ENCODE measurements at places on chromosomes 3 and 15.

DNA sequence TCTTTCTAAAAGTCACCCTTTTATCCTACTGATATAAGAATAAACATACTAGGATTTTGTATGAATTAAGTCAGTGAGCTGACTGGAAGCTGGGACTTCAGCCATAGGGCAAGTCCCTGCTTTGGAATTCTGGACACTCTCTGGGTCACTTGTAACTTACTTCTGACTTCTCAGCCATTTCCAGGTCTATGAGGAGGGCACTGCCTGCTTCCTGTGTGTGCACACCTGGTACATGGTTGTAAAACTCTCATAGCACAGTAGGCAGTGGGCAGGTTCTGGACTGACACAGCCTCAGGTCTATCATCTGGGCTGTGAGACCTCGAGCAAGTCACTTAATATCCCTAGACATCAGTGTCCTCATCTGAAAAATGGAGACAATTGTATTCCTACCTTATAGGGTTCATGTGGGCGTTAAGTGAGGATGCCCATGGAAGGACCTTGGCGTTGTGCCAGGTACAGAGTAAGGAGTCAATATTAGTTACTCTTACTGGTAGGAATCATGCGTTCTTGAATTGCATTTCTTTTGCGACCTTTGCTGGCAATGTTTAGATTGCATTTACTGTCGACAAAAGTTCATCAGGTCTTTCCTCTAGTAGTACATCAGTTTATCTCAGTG is 27.5 kb upstream of the TGM5 start:
- DNase-seq, result no peak

DNA sequence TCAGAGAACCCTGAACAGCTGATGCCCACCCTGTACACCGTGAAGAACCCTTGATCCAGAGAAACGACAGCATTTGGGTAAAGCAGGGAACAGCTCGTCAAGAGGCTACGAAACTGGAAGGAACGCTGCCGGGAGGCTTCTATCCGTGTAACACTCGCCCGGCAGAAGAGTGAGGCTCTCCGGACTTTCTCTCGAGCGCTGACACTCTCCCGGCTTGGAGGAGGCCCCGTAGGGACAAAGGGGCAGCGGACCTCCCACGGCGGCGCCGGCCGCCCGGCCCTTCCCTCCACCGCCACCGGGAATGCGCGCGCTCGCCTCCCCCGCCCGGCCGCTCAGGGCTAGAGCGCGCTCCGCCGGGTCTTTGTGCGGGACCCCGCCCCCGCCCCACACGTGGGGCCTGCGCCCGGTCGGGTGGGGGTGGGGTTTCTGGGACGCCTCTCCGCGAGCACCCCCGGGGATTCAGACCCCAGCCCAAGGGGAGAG is 1.7 kb downstream of the HYAL2 start:
- no peak for DNase-seq

GRCh38 chr3:174495311-174495710 is 363.8 kb upstream of the NAALADL2 start:
- DNase-seq, result no peak

DNA sequence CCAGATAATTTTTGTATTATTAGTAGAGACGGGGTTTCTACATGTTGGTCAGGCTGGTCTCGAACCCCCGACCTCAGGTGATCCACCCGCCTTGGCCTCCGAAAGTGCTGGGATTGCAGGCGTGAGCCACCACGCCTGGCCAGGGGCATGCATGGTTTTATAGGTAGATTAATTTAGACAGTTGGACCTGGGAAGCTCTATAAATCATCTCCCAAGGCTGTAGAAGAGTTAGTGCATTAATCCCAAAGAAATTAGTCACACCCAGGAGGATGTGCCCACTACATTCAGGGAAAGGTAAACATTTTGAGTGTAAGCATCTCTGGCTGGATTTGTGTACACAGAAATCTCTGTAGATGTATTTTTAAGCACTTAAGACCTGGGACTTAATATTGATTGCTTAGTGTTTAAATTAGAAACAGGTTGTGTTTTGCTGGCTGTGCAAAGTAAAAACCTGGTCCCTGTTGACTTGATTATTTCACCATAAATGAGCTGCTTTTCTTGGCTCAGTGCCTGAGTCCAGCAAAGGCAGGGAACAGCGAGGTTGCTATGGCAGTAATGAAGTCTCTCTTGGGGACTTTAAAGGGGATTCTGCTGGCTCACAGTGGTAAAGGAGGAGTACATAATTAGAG is 19.2 kb downstream of the EXOSC7 start:
- DNase-seq, result no peak

DNA sequence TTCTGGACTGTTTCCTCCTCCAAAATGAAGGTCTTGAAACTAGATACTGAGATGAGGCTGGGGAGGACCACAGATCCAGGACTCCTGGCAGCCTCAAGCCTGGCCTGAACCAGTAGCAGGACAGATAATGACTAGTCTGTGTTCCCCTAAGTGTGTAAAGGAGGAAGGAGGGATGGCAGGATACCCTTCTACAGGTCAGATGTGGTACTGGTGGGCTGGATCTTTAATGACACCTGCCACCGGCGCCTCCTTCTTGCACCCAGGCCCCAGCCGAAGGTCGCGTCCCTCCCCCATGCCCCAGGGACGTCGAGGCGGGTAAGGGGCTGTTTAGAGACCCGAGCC is 556 bp downstream of the USP19 start:
- DNase-seq, result no peak

DNA sequence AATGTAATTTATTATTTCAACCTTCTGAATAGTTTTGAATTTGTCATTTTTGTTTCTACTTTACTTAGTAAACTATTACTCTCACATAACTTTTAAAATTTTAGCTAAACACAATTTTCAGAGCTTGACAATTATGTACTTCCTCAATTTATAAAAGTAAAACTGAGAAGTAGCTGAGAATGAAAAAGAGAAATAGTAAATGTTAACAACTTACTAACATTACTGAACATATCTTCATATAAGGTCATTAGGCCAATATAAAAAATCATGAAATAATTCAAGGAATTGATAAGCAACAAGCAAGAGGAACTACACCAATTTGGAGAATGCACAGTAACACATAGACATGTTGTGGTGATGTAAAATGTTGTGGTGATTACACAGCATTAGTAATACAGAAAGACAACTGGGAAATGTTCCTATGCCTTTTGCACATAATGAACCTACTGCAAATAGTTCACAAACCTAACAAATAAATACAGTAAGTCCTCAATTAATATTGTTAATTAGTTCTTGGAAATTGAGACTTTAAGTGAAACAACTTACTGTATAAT is 137.9 kb downstream of the CBLB start:
- no peak for DNase-seq

- no peak for DNase-seq
Observed at GRCh38 chr15:37093480-37094332, 6.6 kb downstream of the MEIS2 start.

- peak; percentile 2 for DNase-seq
Observed at GRCh38 chr15:57340682-57341259, 35.5 kb upstream of the CGNL1 start.

DNA sequence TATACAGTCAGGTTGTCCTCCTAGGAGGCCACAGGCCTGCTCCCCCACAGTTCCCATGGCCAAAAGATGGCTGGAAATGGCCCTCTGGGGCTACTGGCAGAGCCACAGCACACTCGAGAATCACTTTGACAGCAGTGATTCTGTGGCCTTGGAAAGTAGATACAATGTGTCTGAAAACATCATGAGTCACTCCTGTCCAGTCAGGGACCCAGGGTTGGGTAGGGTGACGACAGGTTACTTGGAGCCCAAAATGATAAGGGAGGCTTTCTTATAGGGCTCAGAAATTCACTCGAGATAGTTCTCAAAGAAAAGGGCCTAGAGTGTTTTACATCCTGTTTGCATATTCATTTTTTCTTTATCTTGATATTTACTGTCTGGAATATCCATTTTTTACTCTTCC is 24.3 kb downstream of the MRPS25 start:
- DNase-seq, result no peak

DNA sequence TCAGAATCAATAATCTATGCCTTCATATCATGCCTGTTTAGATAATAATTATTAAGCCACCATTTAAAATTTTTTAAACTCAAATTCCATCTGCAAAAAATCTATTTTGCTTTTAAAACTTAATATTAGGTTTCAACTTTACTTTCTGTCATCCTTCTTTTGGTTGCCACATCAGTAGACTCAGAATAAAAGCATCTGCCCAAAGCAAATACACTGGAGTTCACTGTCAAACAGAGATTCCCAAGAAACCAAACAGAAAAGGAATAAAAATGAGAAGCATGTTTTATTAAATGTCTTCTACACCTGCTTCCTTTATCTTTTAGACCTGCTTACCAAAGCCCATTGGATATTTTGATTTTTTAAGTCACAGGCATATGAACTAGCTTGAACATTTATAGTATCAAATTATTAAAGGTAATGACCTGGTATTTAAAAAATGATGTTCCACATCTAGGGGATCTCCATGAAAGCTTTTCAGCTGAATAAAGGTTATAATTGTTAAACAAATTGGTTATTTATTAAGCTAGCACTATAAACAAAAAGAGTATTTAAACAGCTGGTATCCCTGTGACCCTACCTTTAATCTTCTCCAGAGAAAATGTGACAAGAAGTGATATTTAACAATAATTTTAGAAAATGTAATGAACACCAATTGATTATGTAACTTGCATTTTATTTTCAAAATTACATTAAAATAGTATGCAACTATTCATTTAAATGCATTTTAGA is 62.5 kb downstream of the ALCAM start:
- no peak for DNase-seq

DNA sequence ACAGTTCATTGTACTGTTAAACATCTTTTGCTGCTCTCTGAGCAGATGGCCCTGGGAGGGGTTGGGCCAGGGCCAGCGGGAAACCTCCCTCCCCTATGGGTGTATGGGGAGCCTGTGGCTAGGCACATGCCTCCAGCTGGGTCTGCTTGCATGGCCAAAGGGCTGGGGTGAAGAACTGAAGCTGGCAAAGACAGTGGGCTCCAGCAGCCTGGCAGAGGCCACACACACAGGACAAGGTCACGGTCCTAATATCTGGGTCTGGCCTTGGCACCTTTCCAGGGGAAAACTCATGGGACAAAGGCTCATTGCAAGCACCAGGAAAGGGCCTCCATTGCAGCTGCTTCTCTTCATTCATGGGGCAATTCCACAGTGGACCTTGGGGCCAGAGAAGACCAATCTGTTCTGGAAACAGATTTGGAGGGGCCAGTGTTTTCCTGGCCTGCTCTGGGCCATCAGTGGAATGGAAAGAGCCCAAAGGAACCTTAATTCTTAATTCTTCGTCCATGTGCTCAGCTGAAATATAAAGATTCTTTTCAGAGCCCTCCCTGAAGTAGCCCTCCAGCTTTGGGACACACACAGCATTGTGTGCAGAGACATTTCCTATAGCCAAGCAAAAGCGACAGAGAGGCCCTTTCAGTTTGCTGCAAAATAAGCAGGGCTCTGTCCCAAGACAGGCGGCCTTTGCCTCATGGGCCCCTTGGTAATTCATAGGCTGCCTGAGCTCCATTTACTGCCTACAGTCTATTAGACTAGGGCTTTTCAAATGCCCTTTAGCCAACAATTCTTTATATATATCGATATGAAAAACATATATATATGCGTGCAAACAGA is 11.3 kb upstream of the LIMD1 start:
- no peak for DNase-seq

GRCh38 chr3:107910713-107911259 is 180.0 kb downstream of the CD47 start:
- no peak for DNase-seq

DNA sequence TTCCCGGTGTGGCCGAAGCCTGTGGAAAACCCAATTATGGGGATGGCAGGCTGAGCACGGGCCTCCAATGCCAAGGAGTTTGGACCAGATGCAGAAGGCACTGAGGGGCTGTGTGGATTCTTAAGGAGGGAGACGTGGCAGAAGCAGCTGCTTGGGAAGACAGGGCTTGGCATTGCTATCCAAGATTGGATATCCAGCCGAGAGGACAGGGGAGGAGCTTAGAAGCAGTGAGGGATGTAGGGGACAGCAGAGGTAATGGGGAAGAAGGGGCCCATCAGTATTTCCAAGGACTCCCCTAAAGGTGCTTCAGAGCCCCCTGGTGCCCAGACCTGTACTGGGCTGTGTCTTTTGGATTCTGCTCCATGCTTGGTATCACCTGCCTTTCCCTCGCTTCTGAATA is 112.8 kb upstream of the TLE3 start:
- DNase-seq, result no peak

DNA sequence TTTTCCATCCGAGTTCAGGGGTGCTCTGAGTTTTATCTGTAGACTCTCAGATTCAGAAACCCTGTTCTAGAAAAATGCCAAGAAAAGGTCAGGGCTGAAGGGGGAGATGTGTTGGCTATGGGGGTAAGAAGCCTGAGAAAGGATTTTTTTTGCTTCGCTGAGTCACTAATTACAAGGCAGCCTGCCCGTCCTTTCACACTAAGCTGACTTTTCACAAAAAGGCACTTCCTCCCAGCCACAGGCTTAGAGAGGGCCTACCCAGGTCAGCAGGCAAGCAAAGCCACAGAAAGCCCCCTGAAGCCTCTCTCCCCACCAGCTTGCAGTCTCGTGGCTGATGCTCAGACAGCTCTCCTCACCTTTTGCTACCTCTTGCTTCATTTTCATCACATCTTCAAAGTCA is 192.6 kb upstream of the PRICKLE2 start:
- no peak for DNase-seq

- no peak for DNase-seq
Observed at GRCh38 chr15:71302861-71303410, 187.7 kb downstream of the THSD4 start.

GRCh38 chr15:44207643-44208042 is 12.6 kb upstream of the FRMD5 start:
- DNase-seq, result no peak

GRCh38 chr15:42073418-42073817 is 20.9 kb downstream of the PLA2G4D start:
- no peak for DNase-seq

- DNase-seq, result peak; percentile 28
Observed at GRCh38 chr3:33717616-33717865, 513 bp downstream of the CLASP2 start.

DNA sequence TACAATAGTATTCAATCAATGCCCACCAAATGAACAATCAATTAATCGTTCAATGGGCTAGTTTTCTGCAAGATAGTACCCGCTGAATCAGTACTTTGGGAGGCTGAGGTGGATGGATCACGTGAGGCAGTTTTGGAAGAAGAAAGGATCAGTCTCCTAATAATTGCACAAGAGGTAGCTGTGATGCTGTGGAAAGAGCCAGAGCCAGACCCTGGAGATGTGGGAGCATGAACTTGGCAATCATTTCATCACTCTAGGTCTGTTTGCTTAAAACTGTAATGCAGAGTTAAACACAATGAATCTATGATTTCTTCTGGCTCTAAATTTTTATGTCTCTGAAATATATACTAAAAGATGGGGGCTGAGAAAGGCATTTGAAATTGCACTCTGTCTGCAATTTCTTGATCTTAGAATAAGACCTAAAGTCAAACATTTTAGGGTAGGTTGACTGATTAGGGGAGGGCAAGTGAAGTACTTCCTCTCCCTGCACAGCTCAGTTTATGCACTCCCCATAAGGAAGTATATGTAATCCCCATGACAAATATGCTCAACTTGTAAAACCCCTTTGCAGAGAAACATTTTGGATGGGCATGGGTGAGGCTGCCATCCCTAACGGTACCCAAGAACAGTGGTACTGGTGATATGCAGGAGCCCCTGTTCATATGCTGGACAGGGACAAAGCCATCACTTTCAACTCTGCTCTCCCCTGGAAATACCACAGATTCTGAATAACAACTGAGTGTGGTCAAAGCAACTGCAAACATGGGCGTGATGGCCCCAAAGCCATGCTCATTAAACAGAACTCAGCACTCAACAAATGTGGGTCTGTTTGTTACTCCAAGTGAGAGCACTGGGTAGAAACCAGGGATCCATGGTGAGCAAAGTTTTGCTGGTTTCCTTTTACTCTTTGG is 28.6 kb upstream of the SPATA12 start:
- no peak for DNase-seq
